ENCODE measurements at places on chromosomes 16 and 17.

GRCh38 chr17:21678393-21679081 lies 13.8 kb upstream of the KCNJ18 start:
- peak; percentile 62 for DNase-seq

GRCh38 chr16:76897816-76898215 lies 293.2 kb upstream of the MON1B start:
- no peak for DNase-seq

DNA sequence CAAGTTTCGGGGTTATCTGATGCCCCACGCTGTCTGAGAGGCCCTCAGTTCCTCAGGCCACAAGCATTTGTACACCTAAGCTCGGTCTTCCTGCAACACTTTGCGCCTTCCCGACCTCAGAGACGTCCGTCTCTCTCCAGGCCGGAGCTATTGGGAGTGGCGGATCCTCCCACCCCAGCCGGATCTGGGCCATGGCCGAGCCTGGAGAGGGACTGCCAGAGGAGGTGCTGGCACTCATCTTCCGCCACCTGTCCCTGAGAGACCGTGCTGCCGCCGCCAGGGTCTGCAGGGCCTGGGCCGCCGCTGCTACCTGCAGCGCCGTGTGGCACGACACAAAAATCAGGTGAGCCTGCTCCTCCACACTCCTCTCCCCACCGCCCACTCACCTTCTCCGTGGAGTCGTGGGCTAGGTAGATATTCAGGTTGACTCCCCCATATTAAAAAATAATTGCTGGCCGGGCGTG lies 1.9 kb downstream of the FBXL8 start:
- DNase-seq, result no peak

DNA sequence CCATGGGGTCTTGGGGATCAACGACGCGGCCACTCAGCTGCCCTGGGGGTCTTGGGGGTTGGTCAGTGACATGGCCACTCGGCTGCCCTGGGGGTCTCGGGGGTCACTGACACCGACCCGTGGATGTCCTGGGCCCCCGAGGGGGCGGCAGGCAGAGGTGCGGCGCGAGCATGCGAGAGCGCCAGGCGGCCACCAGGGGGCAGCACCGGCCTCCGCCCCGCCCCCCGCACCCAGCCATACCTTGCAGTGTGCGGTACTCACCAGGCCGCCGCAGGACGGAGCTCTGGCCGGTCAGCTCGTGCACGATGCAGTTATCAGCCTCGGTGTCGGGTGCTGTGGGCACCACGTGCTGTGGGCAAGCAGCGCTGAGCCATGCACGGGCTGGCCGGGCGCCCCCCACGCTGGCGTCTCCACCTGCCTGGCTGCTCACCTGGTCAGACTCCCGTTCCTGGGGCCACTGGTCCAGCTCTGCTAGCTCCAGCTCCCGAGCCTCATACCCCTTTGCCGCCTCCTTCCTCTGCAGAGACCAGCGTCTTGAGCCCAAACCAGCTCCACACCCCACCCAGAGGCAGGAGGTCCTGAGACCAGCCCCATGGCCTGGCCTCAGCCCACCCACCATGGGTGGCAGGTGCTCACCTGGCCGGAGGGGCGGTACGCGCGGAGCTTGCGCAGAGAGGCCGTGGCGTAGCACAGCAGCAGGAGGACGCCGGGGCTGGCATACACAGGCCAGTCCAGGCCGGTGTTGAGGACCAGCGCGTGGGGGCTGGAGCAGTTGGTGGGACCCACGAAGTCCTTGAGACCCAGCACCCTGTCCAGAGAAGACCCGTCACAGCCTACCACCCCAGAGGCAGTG lies 31.2 kb downstream of the CTU2 start:
- peak; percentile 78 for DNase-seq

DNA sequence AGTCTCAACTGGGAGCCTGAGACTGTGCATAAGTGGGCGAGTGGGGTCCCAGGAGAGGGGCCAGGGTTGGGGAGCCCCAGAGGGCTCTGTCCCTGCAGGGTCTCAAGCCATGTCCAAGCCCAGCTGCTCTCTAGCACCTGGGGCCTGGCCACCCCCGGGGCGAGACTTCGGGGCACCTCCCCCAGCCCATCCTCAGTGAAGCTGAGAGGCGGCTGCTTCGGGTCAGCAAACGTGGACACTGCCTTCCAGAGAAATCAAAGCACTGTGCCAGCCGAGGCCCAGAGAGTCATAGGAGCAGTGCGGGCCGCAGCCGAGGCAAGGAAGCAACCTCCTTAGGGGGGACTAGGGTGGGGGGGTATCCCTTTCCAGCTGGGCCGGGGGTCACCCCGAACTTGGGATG lies 77.5 kb downstream of the ENGASE start:
- DNase-seq, result no peak
